Suppressor macrophage (primary cell): ENCODE measurements at places on chromosomes 5 and 9.

GRCh38 chr9:106637486-106637885, 225.5 kb upstream of the ZNF462 start:
- DNase-seq: no peak

GRCh38 chr9:33813712-33814641, 3.0 kb upstream of the UBE2R2 start:
- peak; percentile 84 for DNase-seq

DNA sequence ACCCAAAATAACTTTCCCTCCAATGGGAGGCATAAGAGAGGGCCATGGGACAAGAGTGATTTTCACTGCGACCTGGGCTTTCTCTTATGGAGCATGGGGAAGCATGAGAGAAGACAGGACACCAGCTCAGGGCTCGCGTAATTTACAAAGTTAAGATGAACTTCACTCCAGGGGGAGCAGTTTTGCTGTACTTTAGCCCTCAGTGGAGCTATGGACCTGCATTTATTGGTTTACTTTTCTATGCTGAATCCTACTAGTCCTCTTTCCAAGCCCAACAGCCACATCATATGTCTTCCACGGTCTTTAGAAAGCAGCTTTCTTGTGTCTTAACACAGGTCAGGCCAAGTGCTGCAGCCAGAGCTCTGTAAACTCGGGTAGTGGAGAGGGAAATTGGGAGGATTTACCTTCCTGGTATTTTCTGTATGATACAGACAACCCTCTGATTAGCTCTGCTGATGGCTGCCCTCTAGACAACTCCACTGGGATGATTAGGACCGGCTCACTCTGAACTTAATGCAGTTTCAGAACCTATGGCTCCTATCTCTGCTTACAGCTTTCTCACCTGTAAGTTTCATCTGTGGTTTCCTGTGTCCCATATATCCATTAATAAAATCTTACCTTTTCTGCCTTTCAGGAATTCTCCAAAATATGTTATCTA, 581.0 kb upstream of the RORB start:
- DNase-seq: no peak

GRCh38 chr5:161549106-161549505, 2.6 kb upstream of the GABRB2 start:
- no peak for DNase-seq

GRCh38 chr9:137977571-137978261, 100.1 kb downstream of the CACNA1B start:
- DNase-seq: no peak
